ENCODE measurements at places on chromosomes 4 and X. TPM values are rescaled to one million over a fixed set of nuclear protein-coding genes. Genes with fewer than 3 reads are reported as not detected.

DNA sequence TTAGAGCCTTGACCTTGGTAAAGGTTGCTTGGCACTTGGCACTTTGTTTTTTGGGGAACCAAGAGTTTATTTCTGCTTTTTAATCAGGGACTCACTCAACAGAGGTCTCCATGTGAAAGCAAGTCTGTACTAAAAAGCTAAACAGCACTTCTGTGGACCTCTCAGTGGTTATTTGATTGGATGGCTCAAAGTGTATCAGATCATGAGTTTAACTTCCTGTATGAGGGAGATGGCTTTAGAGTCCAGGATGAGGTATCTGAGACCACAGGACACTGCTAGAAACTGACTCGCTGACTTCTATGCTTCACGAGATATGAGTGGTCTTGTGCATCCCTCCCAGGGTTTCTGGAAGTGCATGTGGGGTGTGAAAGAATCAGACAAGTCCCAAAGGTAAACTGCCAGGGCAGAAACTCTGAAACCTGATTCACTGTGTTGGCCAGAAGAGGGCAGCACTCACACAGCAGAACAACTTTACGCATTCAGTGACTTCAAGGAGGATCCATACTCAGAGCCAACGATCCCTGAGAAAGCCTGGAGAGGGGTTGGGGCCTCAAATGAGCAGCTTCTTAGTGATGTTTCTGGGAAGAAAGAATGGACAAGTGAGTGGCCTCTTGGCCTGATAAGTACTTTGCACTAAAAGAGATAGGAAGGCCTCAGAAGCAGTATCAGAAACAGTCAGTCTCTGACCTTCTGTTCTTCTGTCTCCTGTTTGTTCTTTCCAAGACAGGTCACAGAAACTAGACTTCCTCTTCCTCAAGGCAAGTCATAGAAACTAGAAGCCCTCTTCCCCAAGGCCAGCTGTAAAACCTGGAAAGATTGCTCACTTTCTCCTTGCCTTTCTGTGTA lies 220.3 kb upstream of the CXCL13 start:
- DNase-seq: peak; percentile 57

DNA sequence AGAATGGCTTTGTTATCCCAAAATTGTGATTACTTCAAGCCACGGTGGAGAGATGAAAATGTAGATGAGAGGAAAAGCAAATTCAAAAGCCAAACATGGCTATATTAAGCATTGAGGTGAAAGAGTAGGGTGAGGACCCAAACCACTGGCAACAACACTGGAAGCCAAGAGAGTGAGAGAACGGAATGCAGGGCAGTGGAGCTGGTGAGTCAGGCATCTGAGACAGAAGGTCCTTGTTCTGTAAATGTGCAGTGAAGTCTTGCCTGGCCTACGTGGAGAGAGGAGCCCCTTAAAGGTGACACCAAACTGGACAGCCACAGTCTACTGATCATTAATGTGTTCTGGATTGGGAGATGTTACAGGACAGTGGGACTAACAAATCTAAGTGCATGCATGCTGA lies 22.8 kb upstream of the SEC24B start:
- peak; percentile 24 for DNase-seq

GRCh38 chrX:124378643-124379042 lies 32.3 kb downstream of the SH2D1A start:
- no peak for DNase-seq

DNA sequence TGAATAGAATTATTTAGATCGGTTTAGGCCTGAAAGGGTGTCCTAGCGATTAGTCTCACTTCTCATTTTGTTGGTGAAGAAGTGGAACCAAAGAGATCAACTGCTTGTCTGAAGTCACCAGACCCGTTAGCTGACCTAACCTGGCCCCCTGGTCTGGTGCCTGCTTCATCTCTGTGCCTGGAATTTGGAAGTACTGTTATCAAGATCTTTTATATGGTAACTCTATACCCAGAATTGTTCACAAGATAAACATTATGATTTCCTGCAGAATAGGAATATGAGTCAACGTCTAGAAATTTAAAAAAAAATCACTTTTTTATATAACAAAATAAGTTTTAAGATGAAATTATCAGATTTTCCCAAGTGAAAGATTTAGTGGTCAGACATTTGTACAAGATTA lies 37.2 kb downstream of the LRP2BP start:
- DNase-seq: peak; percentile 63

DNA sequence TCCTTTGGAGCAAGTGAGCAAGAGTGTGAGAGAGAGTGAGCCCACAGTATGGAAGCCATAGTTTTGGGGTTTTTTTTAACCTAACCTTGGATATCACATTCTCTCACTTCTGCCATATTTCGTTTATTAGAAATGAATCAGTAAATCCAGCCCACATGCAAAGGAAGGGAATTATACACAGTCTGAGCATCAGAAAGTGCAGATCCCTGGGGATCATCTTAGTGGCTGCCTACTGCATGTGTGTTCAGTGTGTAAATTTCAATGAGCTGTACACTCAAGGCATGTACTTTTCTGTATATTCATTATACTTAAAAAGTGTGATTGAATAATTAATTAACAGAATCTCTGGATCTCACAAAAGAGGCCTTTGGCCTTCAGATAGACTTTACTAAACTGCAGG lies 133.8 kb upstream of the PRPS2 start:
- no peak for DNase-seq

Gene NALF2
- total RNA-seq: not detected

Gene KLKB1
- 0.19 TPM for total RNA-seq
